ENCODE measurements at places on chromosomes 11 and 22. TPM values are rescaled to one million over a fixed set of nuclear protein-coding genes. Genes with fewer than 3 reads are reported as not detected.

DNA sequence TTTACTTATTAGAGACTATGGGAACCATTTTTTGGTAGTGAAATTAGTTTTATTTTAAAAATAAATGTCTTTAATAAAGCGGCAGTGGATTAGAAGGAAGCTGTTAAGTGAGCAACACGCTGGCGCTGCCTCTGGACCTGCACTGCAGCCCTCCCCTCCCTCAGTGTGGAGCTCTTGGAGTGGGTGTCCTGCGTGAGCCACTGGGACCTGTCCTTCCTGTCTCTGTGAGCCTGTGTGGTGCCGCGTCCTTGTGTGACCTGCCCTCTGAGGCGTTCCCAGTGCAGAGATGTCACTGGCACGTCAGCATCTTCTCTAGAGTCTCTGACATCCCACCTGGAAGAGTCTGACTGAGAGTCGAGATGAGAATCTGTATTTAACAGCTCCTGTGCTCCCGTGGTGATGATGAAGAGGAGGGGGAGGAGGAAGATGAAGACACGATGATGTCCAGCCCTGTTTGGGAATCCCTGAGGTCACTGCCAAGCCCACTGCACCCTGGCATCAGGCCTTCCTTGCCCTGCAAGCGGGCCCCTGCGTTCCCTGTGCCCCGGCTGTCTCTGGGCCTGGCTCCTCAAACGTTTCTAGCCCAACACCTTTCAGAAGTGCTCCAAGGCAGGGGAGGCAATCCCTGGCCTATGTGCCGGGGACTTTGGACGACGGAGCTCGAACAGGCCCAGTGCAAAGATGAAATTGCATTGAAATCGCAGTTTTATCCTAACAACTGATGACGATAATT lies 271.8 kb downstream of the TBC1D22A start:
- no peak overlapping the region for H3K27ac ChIP-seq
- no peak for DNase-seq
- H3K4me1 ChIP-seq = no peaks in the 10 kb centered on the region
- no peaks in the 10 kb centered on the region for H3K27me3 ChIP-seq
- no peak overlapping the region for H3K4me3 ChIP-seq
- peaks cover 4% of the 10 kb centered on the region for H3K36me3 ChIP-seq

- H3K27me3 ChIP-seq = no peaks in the 10 kb centered on the region
- DNase-seq = no peak
- H3K27ac ChIP-seq = no peak overlapping the region
Observed at GRCh38 chr22:17803609-17804270, 29.5 kb upstream of the BID start.

DNA sequence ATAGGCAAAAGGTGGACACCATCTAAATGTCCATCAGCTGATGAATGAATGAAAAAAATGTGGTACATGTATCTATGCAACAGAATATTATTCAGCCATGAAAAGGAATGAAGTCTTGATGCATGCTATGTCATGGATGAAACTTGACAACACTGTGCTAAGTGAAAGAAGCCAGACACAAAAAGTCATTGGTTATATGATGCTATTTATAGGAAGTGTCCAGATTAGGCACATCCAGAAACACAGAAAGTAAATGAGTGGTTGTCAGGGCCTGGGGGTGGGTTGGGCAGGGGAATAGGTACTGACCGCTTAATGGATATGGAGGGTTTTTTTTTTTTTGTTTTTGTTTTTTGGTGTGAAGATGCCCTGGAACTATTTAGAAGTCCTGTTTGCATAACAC lies 21.7 kb upstream of the MN1 start:
- no peak for DNase-seq
- H3K36me3 ChIP-seq = no peaks in the 10 kb centered on the region
- H3K27ac ChIP-seq = no peak overlapping the region
- no peaks in the 10 kb centered on the region for H3K27me3 ChIP-seq

GRCh38 chr11:15627560-15627959 lies 512.8 kb downstream of the INSC start:
- DNase-seq = no peak
- H3K27ac ChIP-seq = no peak overlapping the region
- no peaks in the 10 kb centered on the region for H3K36me3 ChIP-seq
- H3K4me3 ChIP-seq = no peak overlapping the region

DNA sequence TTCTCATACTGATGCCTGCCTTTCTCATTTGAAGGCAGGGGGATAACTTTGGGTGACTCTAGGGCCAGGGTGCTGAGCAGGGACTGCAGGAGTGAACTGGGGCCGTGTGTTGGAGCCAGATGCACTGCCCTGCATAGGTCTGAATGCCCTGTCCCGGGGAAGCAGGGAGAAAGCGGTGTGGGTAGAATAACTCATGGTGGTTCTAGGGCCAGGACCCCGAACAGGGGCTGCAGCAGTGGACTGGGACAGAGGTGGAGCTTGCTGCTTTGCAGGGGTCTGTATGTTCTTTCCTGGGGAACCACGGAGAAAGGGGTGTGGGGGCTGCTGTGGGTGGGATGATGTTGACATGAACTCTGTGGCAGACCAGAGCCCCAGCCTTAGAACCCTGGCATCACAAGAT lies 52.9 kb downstream of the GAB4 start:
- H3K36me3 ChIP-seq = no peaks in the 10 kb centered on the region
- DNase-seq = no peak
- no peaks in the 10 kb centered on the region for H3K27me3 ChIP-seq
- no peak overlapping the region for H3K27ac ChIP-seq
- H3K4me1 ChIP-seq = peaks cover 25% of the 10 kb centered on the region

DNA sequence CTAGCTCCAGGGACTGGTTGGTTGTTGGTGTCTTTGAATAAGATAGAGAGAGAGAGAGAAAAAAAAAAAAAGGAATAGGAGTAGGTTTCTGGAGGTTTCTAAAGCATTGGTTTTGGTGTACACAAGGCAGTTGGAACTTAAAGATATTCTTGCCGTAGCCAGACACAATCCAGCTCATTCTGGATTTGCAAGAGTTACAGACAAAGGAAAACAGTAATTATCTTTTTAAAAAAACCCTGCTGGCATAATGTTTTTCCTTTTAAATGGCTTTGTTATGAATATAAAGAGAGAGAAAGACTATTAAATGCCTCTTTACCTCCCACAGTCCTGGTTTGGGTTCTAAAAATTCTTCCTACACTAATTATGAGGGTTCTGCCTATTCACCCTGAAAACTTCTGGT lies 120.4 kb upstream of the RAG2 start:
- H3K27me3 ChIP-seq = no peaks in the 10 kb centered on the region
- H3K4me1 ChIP-seq = no peaks in the 10 kb centered on the region
- no peak for DNase-seq
- H3K4me3 ChIP-seq = no peak overlapping the region

- H3K4me1 ChIP-seq = peaks cover 77% of the 10 kb centered on the region
- no peak overlapping the region for H3K4me3 ChIP-seq
- DNase-seq = no peak
Observed at GRCh38 chr11:117993988-117994745, 8.0 kb downstream of the IL10RA start.

DNA sequence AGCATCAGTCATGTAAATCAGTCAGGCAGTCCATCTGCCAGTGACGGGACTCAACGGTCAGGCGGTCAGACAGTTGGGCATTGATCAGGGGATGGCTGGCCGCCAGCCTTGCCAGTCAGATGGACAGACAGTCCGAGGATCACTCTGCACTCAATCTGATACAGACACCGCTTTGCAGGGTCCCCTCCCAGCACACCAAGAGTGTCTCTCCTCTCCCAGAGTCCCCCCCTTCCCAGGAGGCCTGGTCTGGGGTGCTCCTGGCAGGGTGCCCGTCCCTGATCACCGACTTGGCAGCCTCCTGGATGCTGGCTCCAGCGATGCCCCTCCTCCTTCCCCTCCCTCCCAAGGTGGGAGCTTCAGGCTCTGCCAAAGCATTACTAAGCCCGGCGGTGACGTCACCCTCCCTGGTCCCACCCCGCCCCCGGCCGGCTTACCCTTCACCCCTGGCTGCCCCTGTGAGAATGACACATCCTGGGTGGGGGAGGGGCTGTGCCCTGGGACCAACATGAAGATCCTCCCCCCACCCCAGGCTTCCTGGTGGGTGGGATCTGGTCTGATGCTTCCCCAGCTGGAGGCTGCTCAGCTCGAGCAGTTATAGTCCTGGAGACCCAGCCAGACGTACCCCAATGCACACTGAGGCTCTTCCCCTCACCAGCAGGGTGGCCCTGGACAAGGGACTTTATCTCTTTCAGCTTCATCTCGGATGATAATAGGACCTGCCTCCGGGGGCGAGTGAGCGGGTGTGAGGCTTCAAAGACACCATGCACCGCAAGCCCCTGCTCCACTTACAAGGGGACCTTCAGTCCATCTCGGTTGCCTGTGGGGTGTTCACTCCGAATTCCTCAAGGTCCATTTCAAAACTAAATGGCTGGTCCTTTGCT lies 69.2 kb downstream of the CD82 start:
- no peak overlapping the region for H3K27ac ChIP-seq
- no peak overlapping the region for H3K4me3 ChIP-seq
- no peak for DNase-seq
- no peaks in the 10 kb centered on the region for H3K36me3 ChIP-seq
- H3K4me1 ChIP-seq = no peaks in the 10 kb centered on the region

- no peaks in the 10 kb centered on the region for H3K4me1 ChIP-seq
- H3K27ac ChIP-seq = no peak overlapping the region
- H3K4me3 ChIP-seq = no peak overlapping the region
- H3K27me3 ChIP-seq = no peaks in the 10 kb centered on the region
- no peaks in the 10 kb centered on the region for H3K36me3 ChIP-seq
- no peak for DNase-seq
Observed at GRCh38 chr11:29578806-29579205, 438.0 kb downstream of the KCNA4 start.

DNA sequence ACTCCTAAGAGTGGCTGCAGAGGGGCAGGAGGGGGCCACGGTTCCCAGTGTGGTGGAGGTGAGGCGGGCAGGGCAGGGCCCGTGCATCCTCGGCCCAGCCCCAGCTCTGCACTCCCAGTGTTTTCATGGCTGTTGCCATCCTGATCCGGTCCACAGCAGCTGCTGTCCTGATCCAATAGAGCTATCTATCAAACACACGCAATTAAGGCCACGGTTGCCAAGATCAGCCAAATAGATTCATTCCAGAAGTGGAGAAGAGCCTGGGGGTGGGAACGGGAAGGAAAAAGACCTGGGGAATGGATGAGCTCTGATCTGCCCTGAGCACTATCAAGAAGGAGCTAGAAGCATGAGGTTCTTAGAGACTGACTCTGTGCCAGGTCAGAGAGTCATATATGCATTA lies 160.9 kb upstream of the SYT13 start:
- H3K27me3 ChIP-seq = no peaks in the 10 kb centered on the region
- no peaks in the 10 kb centered on the region for H3K36me3 ChIP-seq
- DNase-seq = no peak

- no peaks in the 10 kb centered on the region for H3K4me1 ChIP-seq
- DNase-seq = no peak
- H3K36me3 ChIP-seq = no peaks in the 10 kb centered on the region
- no peak overlapping the region for H3K4me3 ChIP-seq
- no peaks in the 10 kb centered on the region for H3K27me3 ChIP-seq
Observed at GRCh38 chr11:97463891-97464290, 1074.1 kb downstream of the JRKL start.

- no peak for DNase-seq
- no peak overlapping the region for H3K4me3 ChIP-seq
- no peaks in the 10 kb centered on the region for H3K27me3 ChIP-seq
- no peak overlapping the region for H3K27ac ChIP-seq
- no peaks in the 10 kb centered on the region for H3K4me1 ChIP-seq
Observed at GRCh38 chr11:4577761-4578160, 3.8 kb upstream of the OR52I2 start.

GRCh38 chr11:11856638-11857037 lies 14.9 kb downstream of the USP47 start:
- no peaks in the 10 kb centered on the region for H3K27me3 ChIP-seq
- no peak for DNase-seq
- H3K36me3 ChIP-seq = no peaks in the 10 kb centered on the region
- peaks cover 24% of the 10 kb centered on the region for H3K4me1 ChIP-seq

DNA sequence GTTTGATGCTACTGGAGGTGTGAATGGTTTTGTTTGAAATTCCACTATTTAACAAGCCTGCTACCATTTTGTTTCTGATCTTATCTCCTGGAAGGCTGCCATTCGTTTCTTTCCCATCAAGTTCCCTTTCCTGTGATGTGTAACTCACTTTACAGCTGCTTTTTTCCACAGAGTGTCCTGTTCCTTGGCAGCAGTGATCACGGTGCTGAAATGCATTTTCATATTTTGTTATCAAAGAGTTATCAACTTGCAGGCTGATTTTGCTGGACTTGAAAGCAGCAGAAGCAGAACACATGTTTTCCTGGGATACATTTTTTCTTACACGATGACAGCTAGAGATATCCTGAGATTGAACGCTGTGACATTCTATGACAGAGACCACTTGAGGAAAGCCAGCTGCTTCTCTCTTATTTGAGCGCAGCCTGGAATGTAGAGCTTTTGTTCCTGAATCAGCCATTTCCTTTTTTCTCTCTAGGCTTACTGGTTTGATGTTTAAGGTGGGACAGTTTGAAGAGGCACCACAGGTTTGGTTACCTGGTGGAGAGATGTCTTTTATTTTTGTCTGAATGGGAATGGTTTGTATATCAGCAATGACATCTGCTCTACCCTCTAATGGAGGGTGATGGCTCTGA lies 34.7 kb downstream of the PRR14L start:
- H3K27ac ChIP-seq = no peak overlapping the region
- no peaks in the 10 kb centered on the region for H3K4me1 ChIP-seq
- DNase-seq = no peak
- H3K27me3 ChIP-seq = no peaks in the 10 kb centered on the region
- H3K36me3 ChIP-seq = peaks cover 67% of the 10 kb centered on the region

GRCh38 chr11:9858218-9858617 lies 194.3 kb downstream of the SWAP70 start:
- no peaks in the 10 kb centered on the region for H3K4me1 ChIP-seq
- no peaks in the 10 kb centered on the region for H3K27me3 ChIP-seq
- no peak overlapping the region for H3K27ac ChIP-seq
- DNase-seq = no peak
- no peak overlapping the region for H3K4me3 ChIP-seq
- H3K36me3 ChIP-seq = peaks cover 9% of the 10 kb centered on the region

Gene CCDC188
- not detected for total RNA-seq

Gene SLC3A2
- total RNA-seq = 235 TPM

Gene MRGPRX3
- not detected for total RNA-seq

Gene GP1BB
- 0.39 TPM for total RNA-seq

Gene PRODH
- total RNA-seq = not detected

All from natural killer cell (primary cell).